ENCODE measurements at places on chromosomes 4 and X.

DNA sequence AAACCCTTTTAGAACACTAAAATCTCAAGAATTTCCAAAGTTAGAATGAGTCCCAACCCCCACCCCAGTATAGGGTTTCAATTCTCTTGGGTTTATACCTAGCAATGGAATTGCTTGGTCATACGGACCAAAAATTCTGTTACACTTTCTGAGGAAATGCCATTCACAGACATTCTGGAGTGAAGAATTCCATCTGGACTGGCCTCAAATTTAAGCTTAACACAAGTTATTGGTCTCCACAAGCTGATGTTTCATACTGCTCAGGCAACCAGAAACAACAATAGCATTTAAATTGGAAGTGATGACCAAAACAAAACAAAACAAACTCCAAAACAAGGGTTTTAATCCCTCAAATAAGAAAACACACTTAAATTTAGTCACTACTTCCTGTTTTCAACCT is 51.1 kb downstream of the GPC4 start:
- no peak for DNase-seq

- no peak for DNase-seq
Measured at GRCh38 chr4:52943677-52944076, 81.6 kb downstream of the RASL11B start.

DNA sequence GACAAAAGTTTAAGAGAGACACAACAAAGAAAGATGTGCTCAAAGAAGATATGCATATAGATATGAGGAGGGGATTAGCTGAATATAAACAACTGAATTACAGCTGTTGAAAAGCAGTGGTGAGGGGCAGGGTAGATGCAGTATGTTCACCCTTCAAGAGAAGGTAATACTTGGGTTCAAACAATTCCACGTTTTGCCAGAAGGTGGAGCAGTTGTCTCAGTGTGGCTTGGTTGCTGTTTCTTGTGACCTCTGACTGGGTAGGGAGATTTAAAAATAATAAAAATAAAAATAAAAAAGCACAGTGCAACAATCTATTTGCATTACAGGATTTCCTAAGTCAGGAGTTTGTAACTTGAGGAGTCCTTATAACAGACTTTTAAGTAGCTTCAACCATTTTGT is 23.3 kb downstream of the PHOX2B start:
- DNase-seq: no peak

GRCh38 chr4:131609039-131609438 is 1540.1 kb upstream of the PCDH10 start:
- DNase-seq: no peak

DNA sequence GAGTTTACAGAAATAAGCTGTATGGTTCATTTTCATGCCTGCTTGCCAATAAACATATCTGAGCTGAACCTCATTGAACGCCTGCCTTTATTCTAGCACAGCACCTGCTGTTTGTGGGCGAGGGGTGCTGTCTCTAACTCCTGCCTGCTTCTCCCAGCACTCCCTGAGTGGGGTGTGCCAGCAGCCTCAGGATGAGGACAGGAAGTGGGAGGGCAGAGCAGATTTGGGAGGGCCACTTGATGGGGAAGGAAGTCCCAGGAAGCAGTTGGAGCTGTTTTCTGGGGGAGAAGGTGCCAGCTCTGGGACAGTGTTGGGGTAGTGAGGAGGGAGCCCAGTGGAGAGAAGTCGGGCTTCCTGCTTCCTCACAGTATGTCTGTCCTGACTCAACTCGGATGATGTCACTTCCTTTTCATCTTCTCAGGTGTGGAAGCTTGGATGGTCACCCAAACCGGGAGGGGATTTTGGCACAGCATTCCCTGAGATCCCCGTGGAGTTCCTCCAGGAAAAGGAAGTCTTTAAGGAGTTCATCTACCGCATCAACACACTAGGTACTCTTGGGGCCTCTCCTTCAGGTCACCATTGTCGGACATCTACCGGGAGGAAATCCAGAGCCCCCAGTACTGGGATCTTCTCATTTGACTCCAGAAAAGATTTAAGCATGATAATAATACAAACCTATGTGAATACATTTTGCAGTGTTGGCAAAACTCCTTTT is 29.0 kb upstream of the MSANTD1 start:
- no peak for DNase-seq

DNA sequence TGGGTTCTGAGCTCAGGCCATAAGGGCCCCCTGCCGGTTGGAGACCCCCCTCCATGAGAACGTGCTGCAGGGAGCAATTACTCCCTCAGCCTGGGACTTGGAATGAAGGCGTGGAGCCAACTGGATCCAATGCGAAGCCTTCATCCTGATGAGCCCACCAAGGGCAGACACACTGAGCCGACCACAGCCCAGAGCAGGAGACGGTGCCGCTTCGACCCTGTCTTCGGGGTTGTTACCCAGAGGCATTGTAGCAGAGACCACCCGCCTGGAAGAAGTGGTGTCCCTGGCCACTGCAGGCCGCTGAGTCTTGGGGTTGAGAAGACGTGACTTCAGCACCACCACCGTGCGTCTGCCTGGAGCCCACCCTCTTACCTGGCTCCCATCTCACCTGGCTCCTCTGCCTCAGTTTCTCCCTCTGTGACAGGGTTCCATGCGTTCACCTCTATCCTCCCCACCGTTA is 7.0 kb upstream of the NKX1-1 start:
- DNase-seq: no peak

DNA sequence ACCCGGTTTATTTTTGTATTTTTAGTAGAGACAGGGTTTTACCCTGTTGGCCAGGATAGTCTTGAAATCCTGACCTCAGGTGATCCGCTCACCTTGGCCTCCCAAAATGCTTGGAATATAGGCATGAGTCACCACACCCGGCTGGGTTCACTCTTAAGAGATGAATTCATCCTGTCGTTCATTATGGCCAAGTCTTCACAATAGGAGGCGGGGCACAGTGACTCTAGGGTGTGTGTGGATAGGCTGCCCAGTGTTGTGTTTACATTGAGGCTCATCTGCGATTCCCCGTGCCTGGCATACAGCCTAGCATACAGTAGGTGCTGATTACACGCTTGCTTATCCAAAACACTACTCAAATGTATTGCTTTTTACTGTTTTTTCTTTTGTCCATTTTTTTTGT is 41.3 kb upstream of the IGFBP7 start:
- DNase-seq: no peak

- DNase-seq: peak; percentile 55
Measured at GRCh38 chrX:149830192-149830873, 48.6 kb downstream of the MAGEA9 start.

- DNase-seq: peak; percentile 9
Measured at GRCh38 chr4:171812665-171813525, at the start of gene GALNTL6. Gene GALNTL6 (plus strand): TSS chr4:171813404.

- no peak for DNase-seq
Measured at GRCh38 chr4:26330946-26331345, 10.1 kb downstream of the RBPJ start.
